ENCODE measurements at places on chromosomes 1 and 21.

DNA sequence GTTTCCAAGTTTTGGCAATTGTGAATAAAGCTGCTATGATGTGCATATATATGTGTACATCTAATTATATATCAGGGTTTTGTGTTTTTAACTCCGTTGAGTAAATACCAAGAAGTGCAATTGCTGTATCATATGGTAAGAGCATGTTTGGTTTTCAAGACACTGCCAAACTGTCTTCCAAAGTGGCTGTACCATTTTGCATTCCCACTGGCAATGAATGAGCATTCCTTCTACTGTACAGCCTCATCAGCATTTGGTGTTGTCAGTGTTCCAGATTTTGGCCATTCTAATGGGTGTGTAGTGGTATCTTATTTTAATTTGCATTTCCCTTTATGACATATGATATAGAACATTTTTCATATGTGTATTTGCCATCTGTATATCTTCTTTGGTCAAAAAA lies 246.3 kb downstream of the USH2A start:
- DNase-seq = no peak

GRCh38 chr1:40396420-40396819 lies 22.9 kb downstream of the SMAP2 start:
- DNase-seq = no peak

DNA sequence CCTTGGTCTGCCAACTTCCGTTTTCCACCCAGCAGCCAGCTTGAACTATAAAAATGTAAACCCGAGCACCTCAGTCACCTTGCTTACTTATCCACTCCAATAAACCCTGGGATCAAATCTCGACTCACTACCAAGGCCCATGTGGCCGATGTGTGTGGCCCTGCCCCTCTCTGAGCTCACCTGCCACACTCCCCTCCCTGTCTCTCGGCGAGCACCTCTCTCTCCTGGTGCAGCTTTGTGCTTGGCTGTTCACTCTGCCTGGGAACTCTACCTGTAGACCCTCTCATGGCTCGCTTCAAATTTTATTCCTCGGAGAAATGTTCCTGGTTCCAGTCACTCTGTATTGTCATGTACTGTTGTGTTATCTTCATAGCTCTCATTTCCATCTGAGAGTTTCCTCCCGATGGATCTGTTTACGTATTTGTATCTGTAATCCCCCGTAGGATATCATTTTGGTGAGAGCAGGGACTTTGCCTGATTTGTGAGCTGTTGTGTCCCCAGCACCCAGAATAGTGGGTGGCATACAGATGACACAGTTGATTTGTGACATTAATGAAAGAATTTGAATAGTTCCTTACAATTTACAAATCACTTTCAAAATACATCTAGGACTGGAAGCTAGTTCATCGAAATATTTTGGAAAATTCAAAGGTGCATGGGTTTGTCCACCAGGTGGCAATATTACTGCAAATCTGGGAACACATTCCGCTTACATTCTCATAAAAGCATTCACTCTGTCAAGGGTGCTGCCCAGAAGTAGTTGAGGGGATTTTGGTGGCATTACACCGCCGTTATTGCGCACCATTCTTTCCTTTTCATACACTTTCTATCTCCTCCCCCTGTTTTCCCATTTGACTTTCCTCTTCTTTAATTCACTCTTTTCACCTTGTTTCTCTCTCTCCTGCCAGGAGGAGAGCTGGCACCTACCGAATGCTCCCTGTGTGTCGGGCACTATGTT lies 95.3 kb downstream of the ABCA4 start:
- DNase-seq = no peak

GRCh38 chr1:208381481-208381880 lies 137.3 kb upstream of the PLXNA2 start:
- DNase-seq = no peak

GRCh38 chr1:216422821-216423520 lies at the start of gene USH2A:
Gene USH2A, minus strand, starts transcription at chr1:216423448. Its CDS starts 1,112 bp downstream, at chr1:216422336.
- DNase-seq = no peak

GRCh38 chr1:162605225-162605927 lies 26.9 kb upstream of the DDR2 start:
- DNase-seq = no peak

DNA sequence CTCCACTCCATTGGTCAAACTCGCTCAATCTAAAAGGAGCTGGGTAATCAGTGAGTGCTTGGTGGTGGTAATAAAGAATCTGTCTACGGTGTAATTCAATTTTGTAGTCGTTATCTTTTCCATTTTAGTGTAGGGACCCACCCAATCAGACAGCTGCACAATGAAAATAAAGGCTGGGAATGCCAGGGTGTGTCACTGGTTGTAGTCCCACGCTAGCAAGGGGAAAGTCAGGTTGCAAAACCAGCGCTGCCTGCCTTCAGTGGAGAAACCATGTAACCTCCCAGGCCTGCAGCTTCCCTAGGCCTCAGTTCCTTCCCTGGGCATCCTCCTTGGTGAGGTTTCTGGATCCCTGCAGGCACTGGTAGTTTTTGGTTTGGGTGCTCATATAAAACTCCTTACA lies 49.4 kb upstream of the PPP2R5A start:
- no peak for DNase-seq

DNA sequence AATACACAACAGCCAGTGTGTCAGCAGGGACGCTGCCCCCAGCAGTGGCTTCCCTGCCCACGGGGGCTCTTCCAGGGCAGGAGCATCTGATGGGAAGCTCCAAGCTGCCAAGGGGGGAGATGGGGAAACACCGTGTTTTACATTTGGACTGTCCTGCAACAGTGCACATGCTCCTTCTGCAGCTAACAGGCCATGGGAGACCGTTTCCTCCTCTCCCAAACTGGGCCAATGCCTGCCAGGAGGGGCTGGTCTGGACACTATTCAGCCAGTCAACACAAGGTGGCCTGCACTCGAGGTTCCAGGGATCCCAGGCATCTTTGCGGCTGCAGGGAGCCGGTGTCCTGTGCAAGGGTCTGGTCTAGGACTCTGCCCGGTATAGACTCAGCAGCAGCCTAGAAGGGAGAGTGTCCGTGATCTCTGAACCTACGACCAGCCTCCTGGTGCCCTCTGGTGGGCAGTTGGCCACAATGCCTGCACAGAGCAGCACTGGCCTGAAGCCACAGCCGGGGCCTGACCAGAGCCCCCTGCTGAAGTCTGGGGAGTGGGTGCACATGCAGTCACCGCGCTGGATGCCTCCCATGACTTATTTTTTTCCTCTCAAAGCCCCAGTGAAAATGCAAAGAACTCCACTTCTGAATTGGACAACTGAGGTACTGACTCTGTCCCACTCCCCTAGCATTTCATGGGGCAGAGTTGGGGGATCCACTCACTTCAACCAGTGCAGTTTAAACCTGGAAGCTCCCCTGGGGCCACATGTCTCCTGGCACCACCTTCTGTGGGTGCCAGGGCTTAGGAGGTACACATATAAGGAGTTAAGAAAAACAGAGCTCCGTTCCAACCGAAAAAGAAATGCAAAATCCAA lies 33.3 kb downstream of the RCC2 start:
- DNase-seq = peak; percentile 59

DNA sequence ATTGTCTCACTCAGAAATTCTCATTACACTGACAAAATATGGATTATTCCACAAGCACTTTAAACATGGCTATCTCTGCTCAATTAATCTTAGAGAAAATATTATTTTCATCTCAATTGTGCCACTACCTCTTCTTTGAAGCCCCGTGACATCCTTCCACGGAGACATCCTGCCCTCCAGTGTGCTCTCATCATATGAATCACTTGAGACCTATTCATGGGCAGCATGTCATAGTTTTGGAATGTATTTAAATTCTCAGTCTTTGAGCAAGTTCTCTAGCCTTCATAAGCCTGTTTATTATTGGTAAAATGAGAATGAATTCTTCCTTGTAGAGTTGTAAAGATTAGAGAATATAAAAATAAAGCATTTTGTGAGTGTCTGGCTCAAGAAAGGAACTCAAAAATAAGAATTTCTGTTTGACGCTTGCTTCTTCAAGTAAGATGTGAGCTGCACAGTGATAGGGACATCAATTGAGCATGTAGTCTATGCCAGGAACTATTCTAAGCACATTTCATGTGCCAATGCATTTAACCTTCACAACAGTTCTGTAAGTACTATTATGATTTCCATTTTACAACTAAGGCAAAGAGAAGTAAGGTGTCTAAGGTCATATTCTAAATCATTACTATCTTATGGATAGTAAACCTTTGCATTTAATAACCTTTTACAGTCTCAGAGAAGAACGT lies 557.4 kb upstream of the ZRANB2 start:
- DNase-seq = no peak

GRCh38 chr1:97056386-97056785 lies 334.8 kb downstream of the PTBP2 start:
- DNase-seq = no peak

DNA sequence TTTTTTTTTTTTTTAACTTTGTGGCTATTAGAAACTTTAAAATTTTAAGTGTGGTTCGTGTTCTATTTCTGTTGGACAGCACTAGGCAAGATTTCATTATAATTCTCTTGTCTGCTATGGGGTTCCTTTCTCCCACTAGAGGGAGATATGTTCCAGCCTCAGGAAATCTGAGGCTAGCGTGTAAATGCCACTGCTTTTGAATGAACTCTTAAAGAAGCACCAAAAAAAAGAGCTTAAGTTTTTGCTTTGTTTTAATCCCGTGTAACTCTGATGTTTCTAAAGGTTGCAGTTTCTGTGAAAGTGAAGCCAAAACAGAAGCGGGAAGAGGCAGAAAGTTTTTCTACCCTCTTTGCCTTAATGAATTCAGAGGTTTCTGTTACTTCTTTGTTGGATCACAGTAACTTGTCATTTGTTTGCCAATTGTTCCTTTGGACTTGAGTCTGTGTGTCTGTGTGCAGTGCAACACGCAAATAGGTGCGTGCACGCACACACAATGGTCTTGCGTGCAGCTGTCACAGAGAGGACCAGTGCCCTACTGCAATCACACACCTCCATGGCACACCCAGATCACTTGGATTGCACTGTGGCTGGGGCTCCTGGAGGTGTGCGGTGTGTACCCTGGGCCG lies 32.3 kb downstream of the HHAT start:
- no peak for DNase-seq

DNA sequence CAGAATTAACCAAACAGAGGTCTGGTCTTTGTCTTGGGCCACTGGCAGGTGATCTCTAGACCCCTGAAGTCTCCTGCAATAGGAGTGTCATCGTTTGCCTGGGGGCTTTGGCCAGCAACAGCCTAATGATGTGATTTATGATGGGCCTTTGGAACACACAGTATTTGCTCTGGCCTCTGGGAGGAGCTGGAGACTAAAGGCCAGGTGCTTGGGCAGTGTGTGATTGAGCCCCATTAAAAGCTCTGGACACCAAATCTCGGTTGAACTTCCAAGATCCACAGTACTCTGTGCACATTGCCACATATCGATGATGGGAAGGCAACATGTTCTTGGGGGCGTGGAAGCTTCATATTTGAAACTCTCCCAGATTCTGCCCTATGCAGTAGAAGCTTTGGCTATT lies 32.0 kb upstream of the TLR5 start:
- DNase-seq = no peak

GRCh38 chr1:3776231-3776961 lies 3.8 kb downstream of the SMIM1 start:
- DNase-seq = no peak

GRCh38 chr1:208542309-208542708 lies 298.1 kb upstream of the PLXNA2 start:
- DNase-seq = no peak

- DNase-seq = no peak
These were observed 34.9 kb upstream of the TACSTD2 start for GRCh38 chr1:58611861-58612385.

DNA sequence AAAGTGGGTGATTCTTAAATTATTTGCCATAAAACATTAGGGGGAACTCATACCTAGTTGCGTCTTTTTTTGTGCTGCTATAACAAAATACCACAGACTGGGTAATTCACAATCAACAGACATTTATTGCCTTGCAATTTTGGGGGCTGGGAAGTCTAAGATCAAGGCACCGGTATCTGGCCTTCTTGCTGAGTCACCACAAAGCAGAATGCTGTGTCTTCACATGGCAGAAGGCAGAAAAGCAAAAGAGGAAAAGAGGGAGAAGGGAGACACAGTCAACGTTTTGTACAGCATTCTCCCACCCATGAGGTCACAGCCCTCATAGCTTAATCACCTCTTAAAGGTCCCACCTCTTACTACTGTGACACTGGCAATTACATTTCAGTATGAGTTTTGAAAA lies 291.0 kb downstream of the CHRM3 start:
- no peak for DNase-seq

DNA sequence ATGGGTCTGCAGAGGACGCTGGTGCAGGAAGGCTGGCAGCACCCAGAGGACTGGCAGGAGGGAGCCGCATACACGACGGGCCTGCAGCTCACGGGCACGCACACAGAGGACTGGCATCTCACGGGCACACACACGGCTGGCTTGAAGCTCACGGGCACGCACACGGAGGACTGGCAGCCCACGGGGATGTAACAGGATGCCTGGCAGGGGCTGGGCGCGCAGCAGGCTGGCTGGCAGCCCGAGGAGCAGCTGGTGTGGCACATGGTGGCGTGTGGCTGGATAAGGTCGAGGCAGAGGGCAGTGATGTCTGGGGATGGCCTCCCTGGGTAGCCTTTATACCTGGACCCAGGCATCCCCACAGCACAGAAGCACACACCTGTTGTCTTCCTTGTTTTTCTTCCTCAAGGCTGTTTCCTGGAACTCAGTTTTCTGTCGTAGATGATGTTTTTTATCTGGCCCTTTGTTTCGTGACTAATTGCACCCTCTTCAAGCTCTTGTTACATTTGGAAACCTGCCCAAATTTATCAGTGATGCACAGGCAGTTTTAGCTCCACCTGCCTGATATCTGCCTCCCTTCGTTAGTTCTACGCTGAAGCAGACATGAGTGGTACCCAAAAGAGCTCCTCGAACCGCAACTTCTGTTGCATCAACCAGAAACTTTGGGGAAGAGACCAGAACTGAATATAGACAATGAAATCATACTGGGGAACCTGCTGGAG lies at the start of gene KRTAP12-1:
KRTAP12-1 (minus strand) TSS at position 303 of the 719 bp plus-strand sequence; CDS start at position 263, 40 bp downstream.
- DNase-seq = no peak

DNA sequence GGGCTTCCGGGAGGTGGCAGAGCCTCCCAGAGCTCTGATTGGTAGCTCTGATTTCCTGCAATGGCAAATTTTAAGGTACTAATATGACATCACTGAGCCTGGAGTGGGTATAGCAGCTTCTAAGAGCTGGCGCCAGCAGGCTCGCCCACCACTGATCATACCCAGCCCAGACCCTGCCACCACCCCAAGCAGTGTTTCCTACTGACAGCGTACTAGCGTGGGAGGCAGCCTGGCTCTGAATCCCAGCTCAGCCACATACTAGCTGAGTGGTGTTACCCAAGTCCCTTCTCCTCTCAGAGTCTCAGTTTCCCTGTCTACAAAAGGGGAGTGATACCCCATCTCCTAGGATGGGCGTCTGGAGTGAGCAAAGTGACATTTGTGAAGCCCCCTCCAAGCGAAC lies 13.0 kb upstream of the ALDH4A1 start:
- no peak for DNase-seq
